ENCODE measurements at places on chromosomes 1 and 21.

GRCh38 chr21:42465803-42466127, 30.3 kb downstream of the RSPH1 start:
- H3K36me3 ChIP-seq = no peaks in the 10 kb centered on the region
- no peak overlapping the region for H3K4me3 ChIP-seq
- H3K27ac ChIP-seq = peak overlapping the region; percentile 93
- no peak for DNase-seq
- peaks cover 64% of the 10 kb centered on the region for H3K4me1 ChIP-seq

- H3K27me3 ChIP-seq = no peaks in the 10 kb centered on the region
- no peaks in the 10 kb centered on the region for H3K36me3 ChIP-seq
- no peak overlapping the region for H3K27ac ChIP-seq
- no peak overlapping the region for H3K4me3 ChIP-seq
- no peak for DNase-seq
Observed at GRCh38 chr1:199449221-199449620, 578.3 kb upstream of the NR5A2 start.

DNA sequence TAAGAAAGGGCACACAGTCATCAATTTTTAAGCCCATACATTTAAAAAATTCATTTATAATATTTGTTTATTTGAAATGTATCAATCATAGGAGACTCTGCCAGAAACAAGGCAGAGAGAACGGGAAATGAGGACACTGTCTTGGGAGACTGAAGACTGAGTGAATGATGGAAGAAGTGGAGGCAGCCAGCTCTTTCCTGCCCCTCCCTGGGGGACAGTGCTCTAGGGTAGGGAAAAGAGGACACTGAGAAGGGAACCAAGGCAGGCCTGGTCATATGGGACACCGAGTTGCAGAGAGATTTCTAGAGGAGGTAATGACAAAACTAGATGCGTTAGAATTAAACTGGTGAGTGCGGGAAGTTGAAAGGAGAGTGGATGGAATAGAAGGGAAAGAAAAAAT, 31.6 kb downstream of the EEIG2 start:
- H3K4me3 ChIP-seq = peak overlapping the region; percentile 17
- H3K27ac ChIP-seq = peak overlapping the region; percentile 79
- no peaks in the 10 kb centered on the region for H3K27me3 ChIP-seq
- H3K36me3 ChIP-seq = no peaks in the 10 kb centered on the region
- H3K4me1 ChIP-seq = peaks cover 60% of the 10 kb centered on the region
- DNase-seq = peak; percentile 71

DNA sequence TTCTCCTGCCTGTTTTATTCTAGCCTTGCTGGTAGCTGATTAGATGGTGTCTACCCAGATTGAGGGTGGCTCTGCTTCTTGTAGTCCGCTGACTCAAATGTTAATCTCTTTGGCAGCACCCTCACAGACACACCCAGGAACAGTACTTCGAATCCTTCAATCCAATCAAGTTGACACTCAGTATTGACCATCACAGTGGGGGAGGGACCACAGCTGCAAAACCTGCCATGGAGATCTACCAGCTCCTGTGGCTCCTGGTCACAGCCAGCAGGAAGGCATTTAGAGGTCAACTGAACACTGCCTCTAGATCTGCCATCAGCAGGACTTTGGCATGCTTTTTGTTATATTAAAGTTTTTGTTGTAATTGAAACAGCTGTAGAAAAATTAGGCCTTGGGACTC, 146.9 kb downstream of the RWDD3 start:
- H3K27ac ChIP-seq = no peak overlapping the region
- no peak overlapping the region for H3K4me3 ChIP-seq
- H3K27me3 ChIP-seq = peaks cover 54% of the 10 kb centered on the region
- H3K36me3 ChIP-seq = no peaks in the 10 kb centered on the region

- no peaks in the 10 kb centered on the region for H3K36me3 ChIP-seq
- H3K27ac ChIP-seq = no peak overlapping the region
- no peak overlapping the region for H3K4me3 ChIP-seq
- H3K4me1 ChIP-seq = peaks cover 17% of the 10 kb centered on the region
Observed at GRCh38 chr1:156696755-156697154, 8.6 kb downstream of the CRABP2 start.

- peaks cover 14% of the 10 kb centered on the region for H3K4me1 ChIP-seq
- no peaks in the 10 kb centered on the region for H3K27me3 ChIP-seq
- H3K27ac ChIP-seq = no peak overlapping the region
- no peaks in the 10 kb centered on the region for H3K36me3 ChIP-seq
Observed at GRCh38 chr21:29078869-29079767, 5.7 kb upstream of the CCT8 start.
